ENCODE measurements at places on chromosomes 13 and 19. TPM values are rescaled to one million over a fixed set of nuclear protein-coding genes. Genes with fewer than 3 reads are reported as not detected.

DNA sequence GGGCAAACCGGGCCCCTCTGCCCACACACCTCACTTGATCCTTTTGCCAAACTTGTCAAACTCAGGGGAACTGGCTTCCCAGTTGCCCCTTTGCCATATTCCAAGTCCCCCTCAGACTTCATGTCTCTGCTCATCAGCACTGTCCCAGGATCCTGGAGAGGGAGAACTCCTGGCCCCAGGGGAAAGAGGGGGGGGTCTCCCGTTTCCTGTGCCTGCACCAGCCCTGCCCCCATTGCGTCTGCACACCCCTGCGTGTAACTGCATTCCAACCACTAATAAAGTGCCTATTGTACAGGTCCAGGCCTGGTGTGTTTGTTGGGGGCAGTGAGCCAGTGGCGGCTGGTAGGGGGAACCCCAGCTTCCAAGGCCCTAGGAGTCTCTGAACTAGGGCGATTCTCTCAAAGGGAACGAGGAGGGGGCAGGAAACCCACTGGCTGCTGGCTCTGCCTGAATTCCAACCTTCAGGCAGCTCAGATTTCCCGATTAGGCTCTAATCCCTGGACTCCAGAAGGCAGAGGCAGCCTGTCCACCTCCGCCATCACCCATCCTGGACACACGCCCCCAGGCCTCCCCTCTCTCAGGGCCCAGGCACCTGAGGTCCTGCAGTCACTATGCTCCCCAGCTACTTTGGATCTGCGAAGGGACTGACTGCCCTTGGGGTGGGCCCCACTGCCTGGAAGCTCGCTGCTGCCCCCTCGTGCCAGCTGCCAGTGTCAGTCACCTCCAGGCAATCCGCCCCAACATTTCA, 9.7 kb upstream of the ILF3 start:
- H3K36me3 ChIP-seq, result peaks cover 39% of the 10 kb centered on the region
- DNase-seq, result peak; percentile 90

- H3K27me3 ChIP-seq, result no peaks in the 10 kb centered on the region
- H3K36me3 ChIP-seq, result no peaks in the 10 kb centered on the region
- no peaks in the 10 kb centered on the region for H3K4me1 ChIP-seq
- H3K4me3 ChIP-seq, result no peak overlapping the region
Observed at GRCh38 chr13:86051134-86052103, 252.2 kb upstream of the SLITRK6 start.

- no peak overlapping the region for H3K27ac ChIP-seq
- no peak for DNase-seq
- no peaks in the 10 kb centered on the region for H3K36me3 ChIP-seq
- H3K4me1 ChIP-seq, result no peaks in the 10 kb centered on the region
Observed at GRCh38 chr13:73904625-73905024, 229.6 kb downstream of the KLF12 start.

COL4A2 gene
- total RNA-seq, result 1,227 TPM

TNNI3 gene
- total RNA-seq, result not detected
